Effector memory CD8-positive, alpha-beta T cell (primary cell): ENCODE measurements at places on chromosomes 7 and 10.

- no peak for DNase-seq
These were observed 75.9 kb upstream of the SCIN start for GRCh38 chr7:12494687-12495024.

- no peak for DNase-seq
These were observed 621.2 kb downstream of the SDK1 start for GRCh38 chr7:3922175-3922635.

DNA sequence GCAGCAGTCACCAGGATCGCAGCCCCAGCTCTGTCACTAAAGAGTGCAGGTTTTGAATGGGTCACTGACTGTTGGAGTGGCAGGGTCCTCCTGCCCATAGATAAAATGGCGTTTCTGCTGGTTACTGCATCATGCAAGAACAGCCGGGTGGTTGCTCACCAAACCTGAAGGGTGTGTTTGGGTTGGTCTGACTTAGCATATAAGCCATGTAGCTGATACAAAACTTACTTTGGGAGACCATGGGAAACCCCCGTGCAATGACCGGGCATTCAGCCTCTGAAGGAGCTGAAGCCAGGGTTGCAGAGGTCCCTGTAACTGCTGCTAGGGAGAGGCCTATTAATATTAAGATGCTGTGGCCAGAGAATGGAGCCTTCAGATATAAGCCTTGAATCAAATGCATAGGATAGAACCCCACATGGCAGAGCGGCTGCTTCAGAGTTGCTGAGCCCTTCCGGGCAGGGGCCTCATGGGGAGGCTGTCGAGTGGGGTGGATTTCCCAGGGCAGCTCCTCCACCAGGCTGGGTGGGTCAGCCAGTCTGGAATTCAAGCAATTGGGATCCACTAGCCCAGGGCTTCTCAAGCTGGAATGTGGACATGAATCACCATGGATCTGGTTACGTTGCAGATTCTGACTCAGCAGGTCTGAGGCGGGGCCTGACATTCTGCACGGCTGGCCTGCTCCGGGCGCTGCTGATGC lies 70.9 kb upstream of the CTBP2 start:
- no peak for DNase-seq

GRCh38 chr7:4119848-4120247 lies 562.2 kb upstream of the FOXK1 start:
- DNase-seq, result no peak

- no peak for DNase-seq
These were observed 53.0 kb downstream of the WNT2 start for GRCh38 chr7:117269886-117270285.

- DNase-seq, result peak; percentile 88
These were observed at the start of gene AKR1B1 for GRCh38 chr7:134458806-134459698. AKR1B1 (minus strand) TSS chr7:134459100; CDS start chr7:134459062, 38 bp downstream.

- no peak for DNase-seq
These were observed 83.0 kb downstream of the ABCB5 start for GRCh38 chr7:20698469-20698868.

DNA sequence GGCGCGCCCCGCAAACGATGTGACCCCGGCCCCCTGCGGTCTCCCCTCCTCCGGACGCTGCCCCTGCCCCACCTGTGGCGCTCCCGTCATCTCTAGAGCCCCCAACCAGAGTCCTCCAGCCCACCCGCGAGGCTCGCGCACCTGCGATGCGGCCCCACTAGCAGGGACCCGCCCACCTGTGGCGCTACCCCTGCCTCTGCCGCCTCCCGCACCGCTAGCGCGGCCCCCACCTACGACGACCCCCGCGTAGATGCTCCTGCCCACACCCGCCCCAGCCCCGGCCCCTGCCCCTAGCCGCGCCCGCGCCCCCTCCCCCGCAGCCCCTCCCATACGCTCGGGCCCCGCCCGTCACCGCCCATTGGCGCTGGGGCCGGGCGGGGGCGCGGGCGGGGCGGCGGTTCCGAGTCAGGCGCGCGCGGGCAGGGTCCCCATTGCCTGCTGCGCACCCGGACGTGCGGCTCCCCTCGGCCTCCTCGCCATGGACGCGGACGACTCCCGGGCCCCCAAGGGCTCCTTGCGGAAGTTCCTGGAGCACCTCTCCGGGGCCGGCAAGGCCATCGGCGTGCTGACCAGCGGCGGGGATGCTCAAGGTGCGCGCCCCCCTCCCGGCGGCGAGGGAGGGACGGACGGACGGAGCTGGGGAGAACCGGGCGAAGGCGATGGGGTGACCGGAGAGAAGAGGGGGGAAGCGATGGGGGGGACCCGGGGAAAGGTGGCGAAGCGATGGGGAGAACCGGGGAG lies at the start of gene PFKP:
Gene PFKP, plus strand, starts transcription at position 431 of the 741 bp plus-strand sequence. Its CDS starts 48 bp downstream, at position 479.
- DNase-seq, result peak; percentile 23
